Pancreas (tissue), 10 donors: ENCODE measurements at places on chromosomes 3 and 15.

DNA sequence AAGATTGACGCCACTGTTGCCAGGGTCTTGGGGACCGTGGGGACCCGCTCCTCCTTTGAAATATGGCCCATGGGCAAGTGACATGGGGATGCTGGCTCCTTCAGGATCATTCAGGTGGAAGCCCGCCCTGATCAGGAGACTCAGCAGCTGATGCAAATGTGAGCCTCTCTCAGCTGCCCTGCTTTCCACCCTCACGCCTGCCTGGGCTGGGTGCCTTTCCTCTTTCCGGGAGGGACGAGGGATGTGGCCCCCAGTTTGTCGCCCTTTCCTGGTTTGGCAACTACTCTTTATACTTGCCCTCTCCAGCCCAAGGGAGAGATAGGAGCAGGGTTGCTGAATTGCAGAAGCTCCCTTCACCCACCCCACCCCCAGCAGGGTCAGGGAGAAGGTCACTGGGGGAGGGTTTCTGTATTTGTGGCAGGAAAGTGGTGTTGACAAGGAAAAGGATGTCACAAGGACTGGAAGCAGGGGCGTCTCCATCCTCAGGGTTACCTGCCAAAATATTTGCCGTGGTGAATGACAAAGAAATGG is 21.8 kb downstream of the DNASE1L3 start:
- H3K27me3 ChIP-seq = no peaks in the 10 kb centered on the region
- DNase-seq = no peak
- H3K4me1 ChIP-seq = no peaks in the 10 kb centered on the region
- H3K4me3 ChIP-seq = no peak overlapping the region
- H3K36me3 ChIP-seq = no peaks in the 10 kb centered on the region
- H3K27ac ChIP-seq = no peak overlapping the region

DNA sequence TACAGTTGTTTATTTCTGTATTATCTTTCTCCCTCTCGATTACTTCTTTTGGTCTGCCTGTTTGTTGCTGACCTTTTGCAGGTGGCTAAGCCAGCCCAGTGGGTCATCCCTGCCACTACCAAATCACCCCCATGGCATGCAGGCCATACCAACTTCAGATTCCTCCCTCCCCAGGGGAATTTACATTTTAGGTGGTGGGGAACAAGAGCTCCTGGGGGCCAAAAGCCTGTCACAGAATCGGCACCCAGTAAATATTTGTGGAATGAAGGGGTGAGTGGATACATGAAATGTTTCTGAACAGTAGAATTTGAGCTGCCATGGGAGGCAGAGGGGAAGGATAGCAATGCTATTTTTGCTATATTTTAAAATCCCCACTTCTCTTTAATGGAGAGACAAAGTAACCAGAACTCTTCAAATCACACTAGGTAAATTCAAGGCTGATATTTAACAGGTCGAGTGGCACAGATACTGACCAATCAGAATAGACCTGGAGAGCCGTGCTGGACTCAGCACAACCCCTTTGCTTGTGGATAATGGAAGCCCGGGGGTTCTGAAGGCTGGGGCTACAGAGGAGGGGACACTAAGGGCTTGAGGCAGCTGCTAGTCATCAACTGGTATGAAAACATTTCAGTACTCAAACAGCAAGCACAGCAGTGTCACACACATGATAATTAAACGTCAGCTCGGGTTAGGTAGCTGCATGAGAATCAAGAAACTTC is 54.3 kb upstream of the SMAD3 start:
- H3K36me3 ChIP-seq = no peaks in the 10 kb centered on the region
- no peak overlapping the region for H3K27ac ChIP-seq
- no peak for DNase-seq
- peaks cover 4% of the 10 kb centered on the region for H3K4me1 ChIP-seq
- no peak overlapping the region for H3K4me3 ChIP-seq

DNA sequence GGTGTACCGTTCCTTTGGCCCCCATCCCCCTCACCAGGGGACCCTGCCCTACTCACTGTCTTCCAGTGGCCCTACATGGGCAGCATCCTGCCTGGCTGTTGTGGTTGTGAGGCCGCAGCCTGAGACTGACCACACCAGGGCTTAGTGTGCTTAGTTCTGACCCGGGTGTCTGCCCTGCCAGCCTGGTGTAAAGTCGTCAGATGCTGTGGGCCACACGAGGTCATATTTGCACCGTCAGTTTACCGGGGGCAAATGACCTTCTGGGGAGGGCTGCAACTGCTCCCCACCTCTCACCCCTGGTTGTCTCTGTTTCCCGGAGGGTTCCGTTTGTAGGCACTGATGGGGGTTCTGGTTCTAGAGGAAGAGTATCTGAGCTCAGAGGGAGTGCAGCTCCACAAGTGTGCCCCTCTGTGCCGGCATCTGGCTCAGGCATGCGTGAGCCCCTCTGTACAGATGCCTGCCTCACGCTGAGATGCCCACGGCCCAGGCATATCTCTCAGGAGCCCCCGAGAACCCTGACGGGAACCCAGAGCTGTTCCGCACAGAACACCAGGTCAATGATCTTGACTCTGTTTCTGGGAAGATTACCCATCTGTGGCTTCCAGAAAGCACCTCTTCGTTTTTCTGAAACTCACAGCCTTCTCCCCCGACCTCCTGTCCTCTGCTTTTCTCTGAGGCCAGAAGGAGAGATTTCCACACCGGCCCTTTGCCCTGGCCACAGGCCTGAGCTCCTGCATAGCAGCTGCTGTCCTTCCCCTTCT is 19.2 kb downstream of the KLF13 start:
- peaks cover 18% of the 10 kb centered on the region for H3K4me1 ChIP-seq
- H3K4me3 ChIP-seq = no peak overlapping the region
- H3K36me3 ChIP-seq = no peaks in the 10 kb centered on the region

GRCh38 chr3:14452740-14453710 is 50.6 kb downstream of the SLC6A6 start:
- H3K27me3 ChIP-seq = no peaks in the 10 kb centered on the region
- H3K27ac ChIP-seq = peak overlapping the region; percentile 79
- DNase-seq = peak; percentile 78
- peaks cover 9% of the 10 kb centered on the region for H3K4me1 ChIP-seq

DNA sequence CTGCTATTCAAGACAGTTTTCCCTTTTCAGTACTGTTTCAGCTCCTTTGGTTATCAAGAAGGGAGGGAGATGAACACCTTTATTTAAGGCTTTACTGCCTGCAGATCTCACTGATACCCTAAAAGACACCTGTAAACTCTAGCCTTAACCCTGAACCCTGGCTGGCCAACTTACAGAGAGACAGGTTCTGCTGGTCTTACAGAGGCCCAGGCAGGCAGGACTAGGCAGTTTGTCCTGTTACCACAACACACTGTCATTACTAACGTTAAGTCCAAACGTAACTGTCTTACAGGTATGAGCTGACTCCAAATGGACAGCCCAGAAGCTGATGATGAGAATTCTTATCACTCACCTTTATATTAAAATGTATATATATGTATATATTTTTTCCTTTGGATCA is 42.1 kb downstream of the ESYT3 start:
- no peaks in the 10 kb centered on the region for H3K4me1 ChIP-seq
- no peaks in the 10 kb centered on the region for H3K27me3 ChIP-seq
- H3K36me3 ChIP-seq = no peaks in the 10 kb centered on the region
- H3K27ac ChIP-seq = no peak overlapping the region
- no peak for DNase-seq

DNA sequence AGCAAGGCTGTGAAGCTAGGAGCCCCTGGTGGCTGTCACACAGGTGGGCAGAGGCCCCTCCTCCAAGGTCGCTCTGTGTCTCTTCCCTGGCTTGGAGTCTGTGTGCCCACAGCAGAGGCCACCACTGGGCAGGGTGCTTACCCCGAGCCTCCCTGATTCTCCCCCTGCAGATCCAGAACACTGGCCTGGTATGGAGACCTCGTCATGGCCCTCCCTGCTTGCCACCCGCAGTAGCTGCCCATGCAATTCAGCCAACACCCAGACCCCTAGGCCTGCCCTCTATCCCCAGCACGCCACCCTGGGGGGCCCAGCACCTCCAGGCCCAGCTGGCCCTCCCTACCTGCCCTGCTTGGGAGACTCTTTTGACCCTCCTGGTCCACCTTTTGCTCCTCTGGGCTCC is 5.5 kb upstream of the RHO start:
- no peaks in the 10 kb centered on the region for H3K27me3 ChIP-seq
- no peaks in the 10 kb centered on the region for H3K4me1 ChIP-seq
- H3K27ac ChIP-seq = no peak overlapping the region
- DNase-seq = no peak

DNA sequence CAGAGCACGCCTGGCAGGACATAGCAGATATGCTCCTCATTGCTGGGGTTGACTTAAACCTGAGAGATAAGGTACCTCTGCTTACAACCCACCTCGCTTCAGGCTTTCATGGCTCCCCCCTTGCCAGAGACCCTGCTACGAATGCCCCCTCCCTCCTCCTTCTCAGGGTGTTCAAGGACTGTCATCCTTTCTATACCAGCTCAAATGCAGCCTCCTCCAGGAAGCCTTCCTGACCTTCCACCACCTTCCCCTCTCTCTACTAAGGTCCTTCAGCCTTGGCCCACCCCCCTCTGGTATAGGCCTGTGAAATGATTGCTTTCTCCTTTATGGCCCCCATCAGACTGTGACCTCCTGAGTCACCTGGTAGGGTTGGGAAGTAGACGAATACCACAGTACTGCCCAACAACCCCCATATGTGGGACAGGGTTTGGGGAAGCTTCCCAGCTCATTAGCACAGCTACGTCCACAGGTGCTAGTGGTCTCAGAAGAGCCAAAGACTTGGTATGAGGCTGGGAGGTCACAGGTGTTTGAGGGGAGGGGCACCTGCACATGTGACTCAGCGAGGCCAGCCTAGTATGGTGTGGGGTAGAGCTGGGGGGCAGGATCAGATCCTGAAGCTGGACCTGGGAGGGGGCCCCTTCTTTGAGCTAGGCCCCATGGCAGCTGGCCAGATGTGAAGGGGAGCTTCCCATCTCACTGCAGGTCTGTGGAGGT is 32.0 kb downstream of the ANKDD1A start:
- H3K27ac ChIP-seq = no peak overlapping the region
- no peaks in the 10 kb centered on the region for H3K27me3 ChIP-seq
- H3K4me3 ChIP-seq = no peak overlapping the region
- no peaks in the 10 kb centered on the region for H3K36me3 ChIP-seq
